Stimulated activated CD8-positive, alpha-beta memory T cell treated with anti-CD3 and anti-CD28 coated beads, Interleukin-4, amount 100 ng/mL, for 24 hours (primary cell): ENCODE measurements at places on chromosomes 5 and 9.

GRCh38 chr5:176673651-176674583 is 26.6 kb downstream of the TSPAN17 start:
- DNase-seq: no peak

GRCh38 chr5:38601133-38601862 is 44.9 kb upstream of the LIFR start:
- no peak for DNase-seq

DNA sequence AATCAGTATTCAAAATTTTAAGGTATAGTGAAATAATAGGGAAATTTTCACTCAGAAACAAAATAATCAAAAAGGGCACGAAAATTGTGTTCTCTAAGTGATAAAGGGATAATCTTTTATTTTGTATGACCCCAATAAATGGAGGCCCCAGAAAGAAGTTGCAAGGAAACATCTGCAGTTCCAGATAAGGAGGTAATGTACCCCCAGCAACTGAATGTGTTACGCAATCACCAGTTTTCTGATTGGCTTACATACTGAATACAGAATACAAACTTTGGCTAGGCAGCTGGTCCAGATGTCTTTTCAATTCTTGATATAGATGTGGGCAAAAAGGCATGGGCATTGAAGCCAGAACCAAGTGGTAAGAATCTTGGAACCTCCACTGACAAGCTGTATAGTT is 1.7 kb upstream of the TOPORS start:
- DNase-seq: no peak

GRCh38 chr5:104199771-104200170 is 637.2 kb upstream of the NUDT12 start:
- DNase-seq: no peak

GRCh38 chr5:82493221-82493620 is 215.1 kb upstream of the RPS23 start:
- no peak for DNase-seq

DNA sequence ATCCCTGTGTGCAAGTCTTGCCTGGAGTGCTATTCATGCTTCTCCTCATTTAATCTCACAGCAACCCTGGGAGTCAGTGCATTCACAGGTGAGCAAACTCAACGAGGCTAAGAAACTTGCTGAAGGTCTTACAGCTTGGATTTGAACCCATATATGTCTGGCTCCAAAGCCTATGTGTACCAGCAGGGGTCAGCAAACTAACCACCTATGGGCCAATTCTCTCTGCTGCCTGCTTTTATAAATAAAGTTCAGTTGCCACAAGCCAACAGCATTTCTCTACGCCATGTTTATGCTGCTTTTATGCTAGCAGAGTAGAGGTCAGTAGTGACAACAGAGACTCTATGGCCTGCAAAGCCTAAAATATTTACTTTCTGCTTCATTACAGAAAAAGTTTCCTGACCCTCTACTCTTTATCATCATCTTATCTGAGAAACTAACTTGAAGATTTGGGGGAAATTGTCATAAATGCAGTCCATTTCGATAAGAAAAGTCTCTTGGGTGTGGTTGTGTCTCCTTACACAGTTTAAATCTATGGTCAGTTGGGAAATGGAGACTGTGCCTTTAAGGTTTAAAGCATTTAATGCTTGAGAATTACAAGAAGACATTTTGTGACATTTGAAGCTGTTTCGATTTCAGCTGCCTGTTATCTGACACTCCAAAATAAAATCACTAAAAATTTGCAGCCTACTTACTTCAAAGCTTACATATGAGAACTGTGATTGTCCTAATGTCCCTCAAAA is 137.7 kb downstream of the PRELID2 start:
- DNase-seq: no peak

DNA sequence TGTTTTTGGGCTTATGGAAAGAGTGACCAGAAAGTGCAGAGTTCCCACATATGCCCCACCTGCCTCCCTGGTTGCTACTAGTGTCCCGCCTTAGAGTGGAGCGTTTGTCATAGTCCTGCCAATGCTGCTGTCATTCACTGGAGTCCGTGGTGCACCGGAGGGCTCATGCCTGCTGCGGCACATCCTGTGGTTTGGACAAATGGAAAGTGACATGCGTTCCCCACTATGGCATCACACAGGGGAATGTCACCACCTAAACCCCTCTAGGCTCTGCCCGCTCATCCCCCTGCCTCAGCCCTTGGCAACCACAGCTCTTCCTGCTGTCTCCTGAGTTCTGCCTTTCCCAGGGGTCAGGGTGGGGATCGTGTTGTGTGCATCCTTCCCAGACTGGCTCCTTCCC is 29.2 kb downstream of the IRX4 start:
- DNase-seq: no peak

- no peak for DNase-seq
Measured at GRCh38 chr5:76401801-76402250, 1.3 kb upstream of the IQGAP2 start.

DNA sequence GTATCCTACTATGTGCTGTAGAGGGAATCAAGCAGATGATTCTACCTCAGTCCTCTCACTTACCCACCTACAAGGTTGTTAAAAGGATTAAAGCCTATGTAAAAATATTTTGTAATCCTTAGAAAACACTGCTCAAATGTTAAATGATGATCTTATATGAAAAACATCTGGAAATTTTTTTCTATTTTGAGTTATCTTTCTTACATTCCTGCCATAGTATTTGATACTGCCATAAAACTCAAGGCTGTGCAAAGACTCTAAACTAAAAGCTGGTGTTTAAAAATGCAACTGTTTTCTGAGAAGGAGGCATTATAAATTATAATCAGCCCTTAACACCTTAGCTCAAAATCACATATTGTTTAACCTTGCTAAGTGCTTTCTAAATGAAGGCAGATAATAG is 474.2 kb downstream of the PRELID2 start:
- DNase-seq: no peak

DNA sequence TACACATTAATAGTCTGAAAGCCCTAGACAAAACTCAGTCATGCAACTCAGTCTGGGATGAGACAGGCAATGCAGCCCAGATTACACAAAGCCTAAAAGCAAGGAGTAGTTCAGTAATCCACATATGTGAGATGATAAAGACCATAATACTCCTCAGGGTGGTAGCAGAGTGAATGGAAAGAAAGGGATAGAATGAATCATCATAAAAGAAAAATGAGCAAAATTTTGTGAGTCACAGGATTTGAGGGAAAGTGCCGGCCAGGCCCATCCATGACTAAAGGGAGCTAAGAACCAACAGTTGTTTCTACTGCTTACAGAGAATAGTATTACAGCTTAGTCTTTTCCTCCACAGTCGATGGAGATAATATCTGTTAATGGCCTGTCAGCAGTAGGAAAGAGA is 90.0 kb upstream of the POU5F2 start:
- DNase-seq: no peak

DNA sequence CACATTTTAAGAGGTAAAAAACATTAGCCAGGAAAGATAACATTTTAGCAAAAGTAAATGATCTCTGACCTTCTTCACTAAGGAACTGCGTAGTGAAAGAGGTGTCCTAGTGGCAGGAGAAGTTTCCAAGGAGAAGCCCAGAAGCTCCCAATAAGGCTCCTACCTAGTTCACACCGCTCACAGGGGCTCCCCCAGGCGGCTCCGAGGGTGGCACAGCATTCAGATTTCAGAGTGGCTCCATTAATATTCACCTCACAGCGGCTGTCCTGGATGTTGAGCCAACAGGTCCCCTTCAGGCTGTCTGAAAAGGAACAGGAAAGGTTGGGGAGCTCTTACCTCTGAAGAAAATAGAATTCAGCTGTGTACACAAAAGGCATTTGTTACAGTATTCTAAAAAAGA is 187.3 kb downstream of the FBN2 start:
- DNase-seq: no peak

DNA sequence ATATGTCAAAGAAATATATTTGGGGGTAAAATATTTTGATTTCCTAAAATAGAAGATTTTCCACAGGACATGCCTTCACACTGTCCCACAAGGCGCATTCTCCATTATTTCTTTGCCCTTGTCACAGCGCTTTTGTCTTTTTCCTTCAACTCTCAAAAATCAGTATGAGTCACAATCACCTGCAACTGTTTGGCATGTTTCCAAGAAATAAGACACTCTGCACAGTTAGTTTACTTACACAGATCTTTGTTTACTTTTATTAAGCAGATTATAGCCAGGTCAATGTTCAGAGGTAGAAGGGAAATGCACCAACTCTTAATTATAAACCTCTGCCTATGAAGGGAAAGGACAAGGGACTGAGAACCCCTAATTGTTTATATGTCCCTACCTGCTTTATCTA is 9.5 kb downstream of the CEMIP2 start:
- DNase-seq: no peak

DNA sequence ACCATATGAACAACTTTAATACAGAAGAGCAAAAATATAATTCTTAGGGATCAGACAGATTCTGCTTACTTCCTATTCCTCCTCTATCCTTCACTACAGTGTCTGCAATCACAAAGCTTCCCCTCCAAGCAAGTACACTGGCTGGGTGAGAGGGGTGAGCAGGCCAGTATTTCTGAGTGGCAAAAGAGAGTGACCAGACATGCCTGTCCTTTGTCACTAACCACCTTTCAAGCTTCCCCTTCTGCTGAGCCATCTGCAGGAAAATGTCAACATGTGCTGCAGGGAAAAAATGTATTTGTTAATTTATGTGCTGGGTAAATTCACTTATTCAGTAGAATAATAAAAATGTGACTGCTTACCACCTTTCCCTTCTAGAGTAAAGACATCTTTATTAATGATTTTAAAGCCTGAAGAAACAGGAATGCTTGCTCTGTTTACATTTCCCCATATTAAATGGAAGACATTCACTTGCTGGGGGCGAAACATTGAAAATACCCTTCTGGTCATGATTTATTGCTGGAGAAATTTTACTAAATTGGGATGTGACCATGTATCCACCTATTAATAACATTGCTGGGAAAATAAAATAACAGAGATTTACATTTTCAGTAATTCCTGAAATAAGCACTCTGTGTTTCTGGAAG is 84.9 kb downstream of the SPOCK1 start:
- DNase-seq: no peak

DNA sequence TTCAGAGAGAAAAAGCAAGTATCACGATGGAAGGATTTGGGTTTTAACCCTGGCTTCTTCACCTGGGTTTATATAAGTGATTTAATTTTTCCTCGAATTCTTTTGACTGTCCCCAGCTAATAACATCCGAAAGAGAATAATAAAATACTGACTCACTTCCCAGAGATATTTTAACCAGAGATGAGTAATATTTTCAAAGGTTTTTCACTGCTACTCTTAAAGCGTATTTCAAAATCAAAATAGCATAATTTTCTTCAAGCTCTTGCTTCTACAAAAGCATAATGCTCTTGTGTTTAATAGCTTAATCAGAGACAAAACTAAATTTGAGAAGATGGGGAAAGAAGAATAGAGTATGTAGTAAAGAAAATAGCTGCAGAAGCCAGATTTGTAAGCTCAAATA is 215.2 kb upstream of the PTGER4 start:
- DNase-seq: no peak

GRCh38 chr5:96928931-96929708 is 6.8 kb upstream of the LNPEP start:
- no peak for DNase-seq

- DNase-seq: no peak
Measured at GRCh38 chr5:65184780-65185179, 296.9 kb downstream of the ADAMTS6 start.

DNA sequence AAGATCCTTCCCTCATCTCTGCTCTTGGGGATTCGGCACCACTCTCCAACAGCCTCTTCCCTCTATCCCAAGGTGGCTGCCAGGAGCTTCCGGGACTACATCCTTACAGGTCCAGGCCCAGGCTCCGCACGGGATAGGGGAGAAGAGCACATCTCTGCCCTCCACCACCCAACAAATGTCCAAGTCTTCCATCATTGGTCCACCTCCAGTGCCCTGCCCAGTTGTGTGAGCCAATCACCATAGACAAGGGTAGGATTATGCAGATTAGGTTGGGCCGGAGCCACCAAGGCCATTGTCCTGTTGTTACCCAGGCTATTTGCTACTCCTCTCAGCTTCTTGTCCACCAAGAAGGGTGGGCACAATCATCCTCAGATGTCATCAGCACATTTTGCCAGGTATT is 9.1 kb downstream of the UNC5A start:
- DNase-seq: no peak

- DNase-seq: no peak
Measured at GRCh38 chr5:142325725-142326479, 1.1 kb upstream of the SPRY4 start.

GRCh38 chr5:139125991-139126390 is 72.2 kb downstream of the SIL1 start:
- DNase-seq: no peak

DNA sequence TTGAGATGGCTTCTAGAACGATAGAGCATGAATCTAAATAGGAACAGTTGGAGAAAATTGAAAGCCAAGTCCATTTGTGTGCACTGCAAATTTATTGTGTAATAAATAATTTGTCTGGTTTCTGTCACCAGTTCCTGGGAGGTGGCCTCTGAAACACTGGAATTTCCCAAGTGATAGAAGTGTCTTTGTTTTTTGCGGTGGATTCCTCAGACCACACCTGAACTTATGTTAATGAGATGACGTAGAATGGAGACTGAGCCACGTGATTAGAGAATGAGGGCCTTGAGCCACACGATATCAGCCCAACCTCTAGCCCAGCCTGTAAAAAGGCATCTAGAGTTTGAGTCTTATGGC is 105.1 kb downstream of the MSX2 start:
- no peak for DNase-seq

- DNase-seq: no peak
Measured at GRCh38 chr9:101480386-101480785, 44.8 kb upstream of the ALDOB start.

GRCh38 chr5:65893749-65894430 is 32.5 kb upstream of the ERBIN start:
- no peak for DNase-seq

DNA sequence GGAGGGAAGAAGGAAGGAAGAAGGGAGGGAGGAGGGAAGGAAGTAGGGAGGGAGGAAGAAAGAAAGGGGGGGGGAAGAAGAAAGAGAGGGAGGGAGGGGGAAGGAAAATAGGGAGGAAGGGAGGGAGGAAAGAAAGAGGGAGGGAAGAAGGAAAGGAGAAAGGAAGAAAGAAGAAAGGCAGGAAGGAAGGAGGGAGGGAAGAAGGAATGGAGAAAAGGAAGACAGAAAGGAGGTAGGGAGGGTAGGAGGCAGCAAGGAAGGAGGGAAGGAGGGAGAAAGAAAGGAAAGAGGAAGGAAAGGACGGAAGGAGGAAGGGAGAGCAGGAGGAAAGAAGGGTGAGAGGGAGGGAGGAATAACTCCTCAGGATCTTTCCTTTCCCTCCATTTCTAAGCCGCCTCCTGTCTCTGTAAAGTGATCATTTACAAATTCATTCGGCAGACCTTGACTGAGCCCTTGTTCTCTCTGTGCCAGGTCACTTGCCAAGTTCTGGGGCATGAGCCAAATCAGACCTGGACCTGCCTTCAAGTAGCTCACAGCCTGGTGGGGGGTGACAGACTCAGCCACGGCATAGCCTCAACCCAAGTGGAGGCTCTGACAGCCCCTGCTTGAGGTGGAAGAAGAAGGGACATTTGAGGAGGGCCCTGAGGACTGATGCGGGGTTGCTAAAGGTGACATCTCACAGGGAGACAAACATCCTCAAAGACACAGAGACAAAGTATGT is 69.0 kb upstream of the HRH2 start:
- DNase-seq: no peak

- no peak for DNase-seq
Measured at GRCh38 chr9:93071464-93071863, 13.0 kb downstream of the SUSD3 start.
